ENCODE measurements at places on chromosomes 7 and 10.
A peak's percentile ranks its signal among the peaks of the same experiment; 100 is the strongest.

DNA sequence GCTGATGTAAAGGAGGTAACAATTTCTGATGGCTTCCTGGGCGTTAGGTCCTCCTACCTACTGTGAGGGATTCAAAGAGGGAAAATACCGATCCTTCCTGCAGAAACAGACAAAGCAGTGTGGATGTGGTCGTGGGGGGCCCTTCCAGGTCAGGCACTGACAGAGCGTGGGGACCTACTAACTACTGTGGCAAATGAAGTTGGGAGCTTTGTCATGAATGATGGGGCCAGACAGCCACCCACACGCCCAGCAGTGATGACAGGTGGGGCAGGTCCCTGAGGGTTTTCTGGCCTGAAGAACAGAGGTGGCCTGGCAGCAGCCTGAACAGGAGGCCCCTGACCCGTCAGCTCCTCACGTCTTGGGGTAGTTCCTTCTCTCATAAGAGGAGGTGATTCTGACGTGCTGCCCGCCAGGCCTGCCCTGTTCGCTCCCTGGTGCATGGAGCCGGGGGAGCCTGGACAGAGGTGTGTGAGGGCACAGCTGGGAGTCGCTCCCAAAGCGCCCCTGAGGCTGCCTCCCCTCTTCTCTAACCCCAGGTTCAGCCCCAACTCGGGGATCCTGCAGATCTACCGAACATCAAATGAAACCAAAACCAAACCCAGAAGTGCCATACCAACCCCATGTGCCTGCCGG lies 4.2 kb downstream of the ATP6V0E2 start:
- no peak for DNase-seq

GRCh38 chr10:33423154-33423529 lies 88.7 kb upstream of the NRP1 start:
- DNase-seq = no peak

- DNase-seq = no peak
Observed at GRCh38 chr10:79269969-79270368, 77.3 kb upstream of the PPIF start.

DNA sequence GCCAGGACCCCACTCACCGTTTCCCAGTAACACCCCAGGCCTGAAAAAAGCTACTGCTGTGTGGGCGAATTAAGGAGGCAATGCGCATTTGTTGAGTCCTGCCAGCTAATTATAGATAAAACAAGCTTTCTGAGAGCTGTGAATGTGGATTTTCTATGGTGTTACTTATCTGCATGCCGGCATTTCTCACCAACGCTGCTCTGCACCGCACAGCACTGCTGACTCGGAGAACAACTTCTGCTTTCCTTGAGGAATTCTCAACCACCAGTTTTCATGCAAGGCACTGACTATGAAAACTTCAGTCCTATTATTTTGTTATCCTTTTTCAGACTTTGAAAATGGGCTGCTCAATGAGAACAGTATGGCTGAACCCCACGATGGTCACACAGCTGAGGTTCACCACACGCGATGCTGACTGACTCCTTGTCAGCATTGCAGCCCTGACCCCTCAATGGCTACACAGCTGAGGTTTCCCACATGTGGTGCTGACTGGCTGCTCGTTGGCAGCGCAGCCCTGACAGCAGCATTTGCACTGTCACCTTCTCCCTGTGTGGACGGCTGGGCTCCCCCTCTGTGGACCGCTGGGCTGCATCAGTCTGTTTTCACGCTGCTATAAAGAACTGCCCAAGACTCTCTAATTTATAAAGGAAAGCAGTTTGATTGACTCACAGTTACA lies 190.6 kb downstream of the DIP2C start:
- no peak for DNase-seq

DNA sequence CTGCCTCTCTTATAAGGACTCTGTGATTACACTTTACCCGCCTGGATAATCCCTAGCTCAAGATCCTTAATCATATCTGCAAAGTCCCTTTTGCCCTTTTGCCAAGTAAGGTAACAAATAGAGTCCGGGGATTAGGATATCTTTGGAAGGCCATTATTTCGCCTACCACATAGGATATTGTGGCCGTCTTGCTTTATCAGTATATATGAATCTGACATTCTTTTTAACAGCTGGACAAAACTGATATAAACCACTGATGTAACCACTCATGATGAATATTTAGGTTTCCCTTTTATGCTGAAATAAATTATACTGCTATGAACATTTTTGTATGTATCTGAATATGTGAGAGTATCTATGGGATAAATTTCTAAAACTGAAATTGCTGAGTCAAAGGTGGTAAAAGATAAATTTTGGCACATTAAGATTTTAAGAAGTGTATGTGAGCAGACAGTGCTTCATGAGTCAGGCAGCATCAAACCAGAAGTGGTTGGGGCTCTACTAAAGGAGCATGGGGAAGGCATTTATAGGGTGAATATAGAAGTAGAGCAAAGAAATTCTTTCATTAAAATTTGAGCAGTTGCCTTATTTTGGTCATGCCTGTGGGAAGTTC lies 44.7 kb downstream of the AVL9 start:
- DNase-seq = no peak

DNA sequence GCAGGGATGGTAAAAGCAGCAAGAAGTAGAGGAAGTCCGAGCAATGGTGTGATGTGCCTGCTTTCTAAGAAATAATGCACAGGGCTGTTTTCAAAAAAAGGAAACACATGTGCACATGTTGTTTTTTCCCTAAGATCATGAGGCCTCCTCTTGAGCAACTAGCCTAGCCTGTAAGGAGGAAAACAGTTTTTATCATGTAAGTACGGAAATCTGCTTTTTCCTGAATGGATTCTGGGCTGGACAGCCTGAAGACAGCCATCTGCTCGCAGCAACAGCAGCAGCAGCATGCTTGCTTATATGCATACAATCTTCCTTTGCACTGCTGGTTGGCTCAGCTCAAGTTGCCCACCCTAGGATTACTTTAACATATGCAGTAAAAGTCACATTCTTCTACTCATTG lies 87.1 kb downstream of the HIBADH start:
- DNase-seq = no peak

GRCh38 chr10:121159670-121160069 lies 308.5 kb downstream of the WDR11 start:
- no peak for DNase-seq

DNA sequence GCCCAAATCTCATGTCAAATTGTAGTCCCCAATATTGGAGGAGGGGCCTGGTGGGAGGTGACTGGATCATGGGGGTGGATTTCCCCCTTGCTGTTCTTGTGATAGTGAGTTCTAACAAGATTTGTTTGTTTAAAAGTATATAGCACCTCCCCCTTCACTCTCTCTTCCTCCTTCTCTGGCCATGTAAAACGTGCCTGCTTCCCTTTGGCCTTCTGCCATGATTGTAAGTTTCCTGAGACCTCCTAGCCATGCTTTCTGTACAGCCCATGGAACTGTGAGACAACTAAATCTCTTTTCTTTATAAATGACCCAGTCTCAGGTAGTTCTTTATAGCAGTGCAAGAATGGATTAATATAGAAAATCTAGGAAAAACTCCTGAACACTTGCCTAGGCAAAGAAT lies 202.1 kb upstream of the SLC26A5 start:
- no peak for DNase-seq

GRCh38 chr7:35185908-35186731 lies 67.8 kb downstream of the TBX20 start:
- DNase-seq = peak; percentile 79

- no peak for DNase-seq
Observed at GRCh38 chr10:118449521-118449920, 107.4 kb upstream of the FAM204A start.

- DNase-seq = no peak
Observed at GRCh38 chr10:13969118-13969791, 361.5 kb downstream of the FRMD4A start.

- no peak for DNase-seq
Observed at GRCh38 chr7:30181736-30182522, 47.1 kb downstream of the MTURN start.

- no peak for DNase-seq
Observed at GRCh38 chr10:28180654-28181053, 122.2 kb downstream of the MPP7 start.

DNA sequence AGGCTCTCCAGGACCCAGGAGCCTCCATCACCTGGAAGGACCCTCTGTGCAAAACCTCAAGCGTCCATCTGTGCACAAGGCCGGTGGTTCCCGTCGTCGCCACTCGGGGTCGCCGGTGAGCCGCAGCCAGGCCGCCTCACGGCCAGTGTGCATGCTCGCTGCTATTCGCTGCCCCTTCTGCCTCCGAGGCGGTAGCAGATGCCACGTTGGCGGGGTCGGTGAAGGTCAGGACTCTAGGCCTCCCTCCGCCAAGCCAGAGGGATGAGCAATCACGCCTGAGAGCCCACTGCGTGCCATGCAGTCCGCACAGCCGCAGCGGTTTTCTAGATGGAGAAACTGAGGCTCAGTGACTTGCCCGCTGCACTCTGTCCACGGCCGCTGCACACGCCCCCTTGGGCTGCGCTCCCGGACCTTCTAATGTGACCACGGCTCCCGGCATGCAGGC lies 5.7 kb downstream of the UPK3B start:
- DNase-seq = peak; percentile 90

- DNase-seq = no peak
Observed at GRCh38 chr7:134724606-134725005, 54.8 kb upstream of the CALD1 start.

GRCh38 chr7:29243910-29244655 lies 49.5 kb downstream of the CHN2 start:
- no peak for DNase-seq

GRCh38 chr10:58972576-58973234 lies 203.7 kb upstream of the PHYHIPL start:
- no peak for DNase-seq

DNA sequence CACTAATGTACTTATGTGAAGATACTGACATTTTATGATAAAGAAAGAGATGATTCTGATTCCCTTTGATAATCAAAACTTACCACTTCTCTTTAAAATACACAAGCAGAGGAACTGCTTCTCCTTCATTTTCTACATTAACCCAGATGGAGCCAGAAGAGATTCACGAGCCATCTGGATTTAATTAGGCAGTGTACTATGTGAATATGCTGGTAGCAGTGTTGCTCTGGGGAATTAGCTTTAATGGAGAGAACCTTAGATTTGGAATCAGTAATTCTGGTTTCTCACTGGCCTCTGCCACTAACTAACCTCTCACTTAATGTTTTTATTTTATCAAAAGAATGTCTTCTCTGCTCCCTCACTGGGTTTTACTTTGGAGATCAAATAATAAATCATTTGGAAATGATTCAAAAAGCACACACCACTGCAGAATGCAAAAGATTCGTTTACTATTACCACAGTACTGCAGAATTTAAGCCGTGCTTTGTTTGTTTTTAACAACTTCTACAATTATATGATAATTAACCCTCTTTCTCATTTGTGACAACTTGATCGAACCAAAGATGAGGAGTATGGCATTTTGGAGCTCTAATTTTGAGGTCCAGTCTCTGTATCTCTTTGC lies 77.5 kb upstream of the PHYHIPL start:
- no peak for DNase-seq

- DNase-seq = no peak
Observed at GRCh38 chr7:14855033-14855794, 47.3 kb downstream of the DGKB start.

DNA sequence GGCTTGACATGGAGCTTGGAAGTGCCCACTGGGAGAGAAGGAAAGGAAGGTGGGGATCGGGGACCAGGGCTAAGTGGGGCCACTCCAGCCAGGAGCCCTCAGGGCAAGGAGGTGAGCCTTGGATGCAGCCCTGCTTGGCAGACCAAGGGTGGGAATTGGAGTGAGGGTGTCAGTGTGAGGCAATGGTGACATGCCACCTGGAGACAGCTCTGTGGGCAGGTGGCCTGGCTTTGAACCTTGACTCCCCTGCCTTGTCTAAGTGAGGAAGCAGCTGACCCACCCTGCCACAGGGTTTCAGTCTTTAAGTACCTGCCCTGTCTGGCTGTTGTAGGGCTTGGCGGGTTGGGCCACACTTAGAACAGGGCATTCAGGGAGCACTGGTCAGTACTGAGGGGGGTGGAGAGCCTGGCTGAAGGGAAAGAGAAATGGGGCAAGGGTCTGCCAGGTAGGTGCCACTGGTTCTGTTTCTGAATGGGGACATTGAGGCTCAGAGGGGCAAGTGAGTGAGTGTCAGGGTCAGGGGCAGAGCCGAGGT lies 4.8 kb downstream of the RAMP3 start:
- no peak for DNase-seq

GRCh38 chr7:151233804-151234203 lies 1.5 kb downstream of the CHPF2 start:
- no peak for DNase-seq

- DNase-seq = no peak
Observed at GRCh38 chr10:70711177-70711576, 38.9 kb downstream of the ADAMTS14 start.

DNA sequence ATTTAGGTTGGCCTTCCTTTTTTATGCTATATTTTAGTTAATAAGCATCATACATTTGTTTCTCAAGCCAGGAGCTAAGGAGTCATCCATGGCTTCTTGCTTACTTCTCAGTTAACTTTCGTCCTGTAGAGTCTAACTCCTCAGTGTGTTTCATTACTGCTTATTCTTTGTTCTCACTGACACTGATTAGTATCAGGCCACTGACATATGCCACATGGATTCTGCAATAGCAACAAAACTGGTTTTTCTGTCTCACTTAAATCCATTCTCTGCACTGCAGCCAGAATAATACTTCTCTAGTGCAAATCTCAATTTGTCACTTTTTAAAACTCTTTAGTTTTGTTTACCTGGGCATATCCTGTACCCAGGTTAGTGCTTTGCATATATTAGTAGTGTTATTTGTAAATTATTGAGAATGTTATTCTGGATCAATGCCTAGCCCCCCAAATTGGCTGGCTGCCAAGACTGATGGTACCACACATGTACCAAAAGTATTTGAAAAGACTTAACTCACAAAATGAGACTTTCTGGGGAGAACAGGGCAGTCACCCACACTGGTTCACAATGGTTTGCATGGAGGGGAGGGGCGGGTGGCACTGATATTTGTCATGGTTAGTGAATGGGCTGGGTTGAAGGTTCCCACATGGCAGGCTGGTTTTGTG lies 79.1 kb downstream of the CCSER2 start:
- DNase-seq = peak; percentile 37

DNA sequence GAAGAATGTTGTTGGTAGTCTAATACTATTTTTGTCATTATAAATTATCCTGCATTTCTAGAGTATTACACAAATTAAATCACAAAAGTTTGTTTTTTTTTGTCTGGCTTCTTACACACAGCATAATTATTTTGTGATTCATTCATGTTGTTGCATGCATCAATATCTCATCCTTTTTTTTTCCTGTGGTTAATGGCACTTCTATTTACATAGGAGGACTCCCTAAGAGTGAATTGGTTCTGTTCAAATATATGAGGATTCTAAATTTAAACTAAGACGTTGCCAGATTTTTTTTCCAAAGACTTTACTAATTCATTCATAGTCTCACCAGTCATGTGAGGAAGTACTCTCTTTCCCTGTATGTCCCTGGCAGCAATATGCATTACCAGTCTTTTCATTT lies 303.3 kb downstream of the GPR37 start:
- no peak for DNase-seq

Data from Right ventricle myocardium inferior (tissue), 1 donor.